ENCODE measurements at places on chromosomes 2 and 18.

GRCh38 chr2:240644859-240645301 lies 19.6 kb downstream of the GPR35 start:
- no peak for DNase-seq

DNA sequence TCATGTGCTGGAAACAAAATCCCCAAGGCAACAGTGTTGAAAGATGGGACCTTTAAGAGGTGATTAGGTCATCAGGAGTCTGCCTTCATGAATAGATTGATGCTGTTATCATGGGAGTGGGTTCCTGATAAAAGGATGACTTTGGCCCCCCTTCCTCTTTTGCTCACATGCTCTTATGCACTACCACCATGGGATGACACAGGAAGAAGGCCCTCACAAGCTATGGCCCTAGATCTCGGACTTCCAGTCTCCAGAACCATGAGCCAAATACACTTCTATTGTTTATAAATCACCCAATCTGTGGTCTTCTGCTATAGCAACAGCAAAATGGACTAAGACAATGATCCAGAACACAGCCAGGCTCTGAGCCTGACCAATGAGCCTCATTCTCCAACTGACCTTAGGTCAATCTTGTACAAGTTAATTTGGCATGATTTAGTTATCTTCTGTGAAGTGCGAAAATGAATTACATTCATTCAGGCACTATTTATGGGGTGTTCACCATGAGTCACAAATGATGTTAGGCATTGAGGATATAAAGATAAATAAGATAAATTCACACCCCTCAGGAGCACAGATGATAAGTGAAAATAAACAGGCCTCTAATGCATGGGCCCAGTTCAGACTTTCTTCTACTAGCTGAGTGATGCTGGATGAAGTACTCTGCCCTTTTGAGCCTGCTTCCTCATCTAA lies 37.7 kb upstream of the NT5C1B start:
- DNase-seq = no peak

DNA sequence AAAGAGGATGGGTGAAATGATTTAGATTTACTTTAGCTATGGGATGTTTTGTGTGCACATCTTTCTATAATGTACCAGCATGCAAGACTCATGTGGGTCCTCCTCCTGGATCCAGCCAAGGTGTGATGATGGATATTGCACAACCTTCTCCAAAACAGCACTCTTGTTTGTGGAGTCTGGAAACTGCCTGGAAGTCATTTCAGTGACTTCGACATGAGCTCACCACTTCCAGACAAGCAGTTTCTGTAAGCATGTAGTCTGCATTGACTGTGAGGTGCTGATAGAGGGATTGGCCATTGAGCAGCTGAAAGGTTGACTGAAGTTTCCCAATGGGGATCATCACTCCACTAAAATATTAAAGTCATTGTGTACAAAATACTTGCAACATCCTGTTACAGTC lies 154.0 kb downstream of the TRIB2 start:
- no peak for DNase-seq

GRCh38 chr2:224918626-224919471 lies 123.4 kb downstream of the DOCK10 start:
- no peak for DNase-seq

GRCh38 chr18:34915046-34915445 lies 126.2 kb upstream of the MAPRE2 start:
- no peak for DNase-seq

DNA sequence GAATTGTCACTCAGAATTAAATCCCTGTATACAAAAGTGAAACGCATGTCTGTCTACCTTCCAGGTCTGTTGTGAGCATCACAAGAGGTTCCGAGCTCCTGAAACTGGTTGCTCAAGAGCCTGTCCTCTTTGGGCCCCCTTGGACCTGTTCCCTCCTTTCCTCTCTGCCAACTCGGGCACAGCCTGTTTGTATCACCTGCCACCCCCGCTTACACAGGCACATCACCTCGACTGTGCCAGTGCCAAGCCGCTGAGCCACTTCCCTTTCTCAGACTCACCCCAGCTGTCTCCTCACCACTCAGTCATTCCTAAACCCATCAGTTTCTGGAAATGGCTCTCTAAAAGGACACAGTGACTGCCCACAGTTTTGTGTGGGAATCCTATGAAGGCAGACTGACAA lies 3.1 kb downstream of the EFR3B start:
- no peak for DNase-seq

GRCh38 chr2:208024091-208024490 lies 1.2 kb downstream of the PLEKHM3 start:
- DNase-seq = no peak

DNA sequence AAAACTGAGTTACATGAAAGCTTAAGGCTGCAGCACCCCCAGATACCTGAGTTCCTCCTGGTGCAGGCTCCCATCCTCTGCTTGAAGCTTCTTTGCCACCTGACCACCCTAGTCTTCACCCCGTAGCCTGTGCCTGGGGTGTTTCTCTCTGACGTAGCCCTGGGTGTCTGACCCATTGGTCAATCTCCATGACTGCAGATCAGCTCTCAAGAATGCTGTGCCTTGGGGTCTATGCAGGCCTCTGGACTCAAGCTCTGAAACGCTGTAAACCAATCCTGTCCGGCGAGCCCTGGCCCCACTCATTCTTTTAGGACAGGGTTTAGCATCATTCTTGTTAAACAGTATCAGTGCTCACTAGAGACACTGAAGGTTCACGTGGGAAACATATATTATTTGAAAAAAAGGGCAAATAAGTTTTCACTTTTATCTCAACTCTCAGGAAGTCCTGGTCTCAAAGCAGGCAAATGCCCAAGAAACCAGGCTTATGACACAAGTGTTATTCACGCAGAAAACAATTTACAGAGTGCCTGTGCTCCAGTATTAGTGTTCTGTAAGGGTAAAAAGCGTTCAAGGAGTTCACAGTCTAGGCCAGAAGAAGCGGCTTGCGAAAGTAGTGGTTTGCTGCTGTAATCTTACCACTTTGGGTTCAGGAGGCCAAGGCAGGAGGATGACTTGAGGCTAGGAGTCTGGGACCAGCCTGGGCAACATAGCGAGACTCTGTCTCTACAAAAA lies 22.8 kb upstream of the PPP4R1 start:
- no peak for DNase-seq

DNA sequence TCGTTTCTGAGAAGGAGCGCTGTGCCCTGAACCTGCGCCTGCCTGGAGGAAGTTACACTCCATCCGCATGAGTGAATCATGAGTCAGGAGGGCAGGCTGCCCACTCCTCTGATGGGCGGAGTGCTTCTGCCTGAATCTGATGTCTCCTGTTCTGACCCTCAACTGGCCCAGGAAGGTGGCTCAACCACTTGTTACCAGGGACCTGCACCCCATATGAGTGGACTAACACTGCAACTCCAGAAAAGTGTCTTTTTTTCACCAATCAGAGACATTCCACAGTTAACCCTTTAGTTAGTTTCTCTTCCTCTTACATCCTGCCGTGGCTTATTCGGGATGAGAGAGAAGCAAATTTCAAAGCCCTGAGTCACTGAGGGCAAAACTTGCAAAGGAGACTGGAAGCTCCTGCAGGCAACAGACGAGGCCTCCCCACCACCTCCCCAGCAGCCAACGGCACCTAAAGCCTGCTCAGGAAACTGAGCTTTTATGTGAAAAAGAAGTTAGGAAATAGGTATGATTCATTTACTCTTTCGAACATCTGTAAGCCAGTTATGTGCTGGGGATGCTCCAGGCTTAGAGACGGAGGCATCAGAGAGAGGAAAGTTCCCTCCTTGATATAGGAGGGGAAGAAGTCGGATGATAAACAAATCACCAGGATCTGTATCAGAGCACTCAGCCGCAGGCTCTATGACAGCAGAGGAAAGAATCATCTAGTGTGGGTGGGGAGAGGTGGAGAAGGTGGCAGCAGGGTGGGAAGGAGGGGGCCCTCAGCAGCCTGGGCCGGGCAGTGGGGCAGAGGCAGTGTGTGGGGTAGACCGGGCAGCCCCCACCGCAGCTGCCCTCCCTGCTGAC lies 30.9 kb downstream of the MBP start:
- no peak for DNase-seq

- no peak for DNase-seq
Observed at GRCh38 chr2:1360557-1361250, 52.6 kb upstream of the TPO start.

DNA sequence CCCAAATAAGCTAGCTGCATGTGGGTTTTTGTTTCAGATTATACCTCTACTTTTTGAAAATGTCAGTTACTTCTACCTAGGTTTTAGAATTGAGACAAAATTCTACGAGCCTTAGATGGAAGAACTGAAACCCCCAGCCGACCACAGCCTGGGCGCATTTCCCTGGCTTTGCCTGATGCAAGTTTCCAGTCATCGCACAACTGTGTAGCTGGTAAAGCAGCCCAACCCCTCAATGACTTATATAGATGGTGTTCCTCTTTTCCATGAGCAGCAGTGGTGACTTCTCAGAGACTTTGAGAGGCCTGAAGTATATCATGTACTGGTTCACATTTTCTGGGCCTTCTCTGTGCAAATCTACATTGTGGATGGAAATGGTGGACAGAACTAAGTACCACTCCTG lies 515.4 kb upstream of the RAB6C start:
- DNase-seq = no peak

DNA sequence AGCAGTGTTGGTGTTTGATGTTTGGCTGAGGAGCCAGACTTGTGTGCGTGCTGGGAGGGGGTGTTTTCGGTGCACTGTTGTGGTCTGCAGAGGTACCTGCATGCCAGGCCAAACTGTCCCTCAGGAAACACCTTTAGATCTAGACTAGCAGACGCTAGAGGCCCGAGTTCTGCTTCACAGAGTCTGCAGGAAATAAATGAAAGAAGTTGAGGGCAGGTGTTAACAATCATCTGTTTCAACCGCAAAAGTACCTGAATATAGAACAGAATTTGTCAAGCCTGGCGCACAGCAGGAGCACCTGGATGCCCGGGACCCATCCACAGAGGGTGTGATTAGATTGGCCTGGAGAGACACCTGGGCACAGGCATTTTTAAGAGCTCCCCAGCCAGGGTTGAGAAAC lies 40.5 kb upstream of the REL start:
- DNase-seq = no peak

DNA sequence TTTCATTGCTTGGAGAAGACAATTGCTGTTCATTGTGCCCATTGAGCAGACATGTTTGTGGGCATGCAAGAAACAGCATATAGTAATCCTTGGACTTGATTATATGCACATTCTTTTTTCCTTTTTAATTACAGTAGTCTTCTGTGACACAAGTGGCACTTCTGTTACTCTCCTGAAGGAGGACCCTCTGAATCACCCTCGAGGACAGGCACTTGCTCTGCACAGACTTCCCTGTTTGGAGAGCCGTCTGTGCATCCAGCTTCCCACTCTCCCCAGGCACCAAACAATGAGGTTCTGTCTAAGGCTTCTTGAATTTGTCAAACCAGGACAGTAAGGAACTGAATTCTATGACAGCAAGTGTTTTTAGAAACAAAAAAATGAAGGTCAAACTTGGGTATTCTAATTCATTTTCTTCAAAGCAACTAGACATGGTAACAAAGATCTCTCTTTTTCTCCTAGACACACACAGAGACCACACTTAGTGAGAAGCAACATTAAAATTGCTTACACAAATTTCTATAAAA lies 844.6 kb upstream of the ID2 start:
- DNase-seq = no peak

DNA sequence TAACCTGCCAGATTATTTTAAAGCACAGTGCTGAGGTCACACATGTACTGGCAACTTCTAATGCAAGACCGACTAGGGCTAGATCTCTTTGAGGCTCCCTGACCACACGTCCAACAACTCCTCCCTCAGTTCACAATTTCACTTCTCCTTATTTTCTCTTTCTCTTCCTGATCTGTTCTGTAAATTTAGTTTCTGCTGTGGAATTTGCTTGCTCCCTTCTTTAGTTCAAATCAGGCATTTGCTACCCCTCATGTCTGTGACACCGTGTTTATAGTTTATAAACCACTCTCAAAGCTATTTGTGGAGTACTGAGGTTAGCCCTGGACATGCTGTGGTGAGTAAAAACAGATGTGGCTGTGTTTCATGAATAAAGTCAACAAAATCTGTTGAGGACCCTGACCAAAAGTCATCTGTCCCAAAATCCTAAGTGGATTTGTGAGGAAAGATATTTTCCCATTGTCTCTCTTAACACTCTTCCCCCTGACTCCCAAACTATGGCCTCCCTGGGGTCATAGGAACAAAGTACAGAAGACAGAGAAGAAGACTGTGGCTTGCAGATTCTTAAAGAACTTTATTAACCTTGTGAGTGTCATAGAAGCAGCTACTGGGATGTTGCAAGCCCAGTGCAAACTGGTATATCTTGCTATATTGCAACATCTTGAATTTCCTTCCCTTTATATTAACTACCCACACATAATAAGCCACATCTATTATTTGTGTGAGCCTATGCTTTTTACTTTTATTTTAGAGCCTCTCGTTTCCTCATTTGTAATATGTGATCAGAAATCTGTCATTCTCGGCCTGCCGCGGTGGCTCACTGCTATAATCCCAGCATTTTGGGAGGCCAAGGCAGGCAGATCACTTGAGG lies 3.5 kb upstream of the NAGK start:
- no peak for DNase-seq

- DNase-seq = no peak
Observed at GRCh38 chr18:62437235-62438017, 85.4 kb upstream of the ZCCHC2 start.

GRCh38 chr2:219168932-219169331 lies 897 bp downstream of the SLC23A3 start:
- DNase-seq = no peak

DNA sequence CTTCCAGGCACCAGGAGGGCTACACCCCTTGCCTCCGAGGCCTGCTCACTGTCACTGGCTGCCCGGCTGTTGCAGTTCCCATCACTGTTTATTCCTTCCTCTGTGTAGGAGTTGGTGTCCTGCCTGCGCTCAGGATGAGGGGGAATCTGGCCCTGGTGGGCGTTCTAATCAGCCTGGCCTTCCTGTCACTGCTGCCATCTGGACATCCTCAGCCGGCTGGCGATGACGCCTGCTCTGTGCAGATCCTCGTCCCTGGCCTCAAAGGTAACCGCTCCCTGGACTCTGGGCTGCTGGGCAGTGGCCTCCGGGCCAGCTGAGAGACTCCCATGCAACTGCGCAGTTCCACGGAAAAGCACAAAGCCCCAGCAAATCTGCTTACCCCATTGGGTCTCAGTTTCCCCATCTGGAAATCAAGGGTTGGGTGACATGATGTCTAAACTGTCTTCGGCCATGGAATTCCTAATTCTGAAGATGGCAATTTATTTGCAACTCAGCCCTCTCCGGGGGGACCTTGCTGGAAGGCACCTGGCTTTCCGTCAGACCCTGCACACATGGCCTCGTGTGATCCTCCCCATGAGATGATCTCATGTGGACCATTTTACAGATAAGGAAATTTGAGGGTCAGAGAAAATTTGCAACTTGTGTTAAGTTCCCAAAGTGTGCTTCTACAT lies 9.4 kb downstream of the COLEC11 start:
- no peak for DNase-seq

DNA sequence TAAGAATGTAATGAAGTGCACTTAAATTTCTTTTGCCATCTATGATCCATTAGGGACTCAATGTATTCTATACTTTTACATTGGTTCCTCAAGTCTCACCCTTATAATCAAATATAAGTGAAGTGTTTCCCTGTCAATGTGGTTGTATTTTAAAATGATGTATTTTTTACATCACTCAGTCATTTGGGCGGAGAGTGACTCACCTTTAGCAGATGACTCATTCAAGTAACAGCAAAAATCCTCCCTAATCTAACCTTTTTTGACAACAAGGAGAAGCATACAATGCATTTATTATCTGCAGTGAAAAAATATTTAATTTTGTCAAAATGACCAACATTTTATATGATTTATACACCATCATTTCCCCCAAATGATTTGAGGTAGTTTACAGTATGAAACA lies 94.4 kb downstream of the FANCL start:
- DNase-seq = no peak
